ENCODE measurements at places on chromosomes 2 and 18.

GRCh38 chr2:162477011-162477410 is 133.1 kb downstream of the GCA start:
- DNase-seq: no peak

DNA sequence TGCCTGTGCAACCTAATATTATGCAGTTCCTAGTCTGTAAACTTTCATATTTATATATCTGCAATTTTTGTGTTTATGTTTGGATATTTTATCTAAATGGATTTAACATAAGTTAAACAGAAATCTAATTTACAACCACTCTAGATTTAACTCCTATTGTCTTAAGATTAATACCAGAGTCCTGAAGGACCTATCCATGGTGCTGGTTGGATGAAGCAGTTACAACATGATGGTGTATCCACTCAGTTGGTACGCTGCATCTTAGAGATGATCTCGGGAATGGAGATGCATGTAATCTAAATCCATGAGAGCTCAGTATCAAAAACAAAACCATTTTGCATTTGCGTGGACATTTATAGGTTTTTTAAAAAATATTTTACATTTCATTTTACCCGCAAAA is 745.9 kb upstream of the SLC8A1 start:
- DNase-seq: no peak

DNA sequence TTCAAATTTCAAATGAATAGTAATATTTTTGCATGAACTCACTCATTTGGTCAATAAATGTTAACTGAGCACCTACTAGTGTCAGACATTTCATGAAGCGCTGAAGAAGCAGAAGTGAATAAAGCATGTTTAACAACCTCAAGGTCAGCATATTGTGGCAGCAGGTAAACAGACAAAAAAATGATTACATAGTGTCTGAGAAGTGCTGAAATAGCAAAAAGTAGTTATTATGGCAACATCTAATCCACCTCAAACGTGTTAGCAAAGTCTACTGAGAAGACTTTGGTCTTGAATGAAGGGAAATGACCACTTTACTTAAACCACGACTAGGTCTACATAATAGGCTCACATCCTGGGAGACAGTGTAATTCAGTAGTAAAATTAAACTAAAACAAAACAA is 452.2 kb upstream of the LRATD1 start:
- no peak for DNase-seq

DNA sequence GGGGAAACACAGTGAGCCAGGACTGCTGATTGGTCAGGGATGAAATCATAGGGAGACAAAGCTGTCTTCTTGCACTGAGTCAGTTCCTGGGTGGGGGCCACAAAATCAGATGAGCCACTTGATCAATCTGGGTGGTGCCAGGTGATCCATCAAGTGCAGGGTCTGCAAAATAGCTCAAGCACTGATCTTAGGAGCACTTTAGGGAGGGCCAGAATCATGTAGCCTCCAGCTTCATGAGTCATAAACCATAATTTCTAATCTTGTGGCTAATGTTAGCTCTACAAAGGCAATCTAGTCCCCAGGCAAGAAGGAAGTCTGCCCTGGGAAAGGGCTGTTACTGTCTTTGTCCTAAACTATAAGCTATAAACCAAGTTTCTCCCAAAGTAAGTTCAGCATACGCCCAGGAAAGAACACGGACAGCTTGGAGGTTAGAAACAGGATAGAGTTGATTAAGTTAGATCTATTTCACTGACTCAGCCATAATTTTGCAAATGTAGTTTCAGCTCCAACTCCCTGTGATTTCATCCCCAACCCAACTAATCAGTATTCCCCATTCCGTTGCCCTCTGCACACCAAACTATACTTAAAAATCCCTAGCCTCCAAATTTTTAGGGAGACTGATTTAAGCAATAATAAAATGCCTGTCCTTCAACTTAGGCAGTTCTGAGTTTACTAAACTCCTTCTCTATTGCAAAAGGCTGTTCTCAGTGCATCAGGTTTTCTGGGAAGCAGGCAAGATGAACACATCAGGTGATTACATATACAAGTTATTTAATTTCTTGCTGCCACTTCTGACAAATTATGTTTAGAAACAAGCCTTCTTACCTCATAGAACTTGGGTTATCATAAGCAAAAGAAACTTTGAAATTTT is 226.9 kb upstream of the SPOPL start:
- no peak for DNase-seq

GRCh38 chr18:5317186-5317585 is 21.7 kb upstream of the ZBTB14 start:
- DNase-seq: no peak

- DNase-seq: no peak
Measured at GRCh38 chr2:106664669-106665068, 177.5 kb downstream of the CD8B2 start.

GRCh38 chr2:235950473-235950809 is 217.7 kb downstream of the GBX2 start:
- DNase-seq: no peak

GRCh38 chr2:172013396-172013795 is 13.6 kb downstream of the METAP1D start:
- no peak for DNase-seq

DNA sequence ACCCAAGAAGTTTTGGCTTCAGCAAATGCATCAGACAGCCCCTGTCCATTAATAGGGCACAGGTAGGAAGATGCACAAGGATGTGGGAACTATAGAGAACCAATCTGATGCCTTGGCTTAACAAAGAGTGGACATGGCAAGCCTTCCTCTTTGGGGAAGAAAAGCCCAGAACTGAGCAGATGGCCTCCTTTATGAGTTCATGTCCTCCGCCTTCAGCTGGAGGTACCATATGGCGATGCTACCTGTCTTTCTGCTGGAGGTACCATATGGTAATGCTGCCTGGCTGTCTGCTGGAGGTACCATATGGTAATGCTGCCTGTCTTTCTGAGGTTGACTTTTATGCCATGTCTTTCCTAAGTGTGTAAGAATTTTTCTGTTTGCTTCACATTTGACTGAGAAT is 6.0 kb downstream of the RETREG2 start:
- DNase-seq: no peak

DNA sequence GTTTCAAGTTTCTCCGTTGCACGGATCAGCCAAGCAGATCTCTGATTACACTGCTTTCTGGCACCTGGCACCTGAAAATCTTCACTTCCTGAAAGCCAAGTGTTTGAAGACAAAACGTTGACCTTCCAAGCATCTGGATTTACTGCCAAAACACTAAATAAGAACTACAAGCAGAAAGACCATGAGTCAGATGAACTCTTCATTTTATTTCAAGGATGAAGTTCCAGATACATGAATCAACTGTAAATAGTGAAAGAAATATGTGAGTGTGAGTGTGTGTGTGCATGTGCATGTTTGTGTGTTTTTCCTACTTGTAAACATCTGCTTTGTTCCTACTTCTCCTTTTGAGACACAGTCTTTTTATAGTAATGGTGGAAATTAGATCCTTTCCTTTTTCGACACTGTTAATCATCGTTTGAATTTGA is 60.0 kb upstream of the DTNA start:
- DNase-seq: peak; percentile 10

DNA sequence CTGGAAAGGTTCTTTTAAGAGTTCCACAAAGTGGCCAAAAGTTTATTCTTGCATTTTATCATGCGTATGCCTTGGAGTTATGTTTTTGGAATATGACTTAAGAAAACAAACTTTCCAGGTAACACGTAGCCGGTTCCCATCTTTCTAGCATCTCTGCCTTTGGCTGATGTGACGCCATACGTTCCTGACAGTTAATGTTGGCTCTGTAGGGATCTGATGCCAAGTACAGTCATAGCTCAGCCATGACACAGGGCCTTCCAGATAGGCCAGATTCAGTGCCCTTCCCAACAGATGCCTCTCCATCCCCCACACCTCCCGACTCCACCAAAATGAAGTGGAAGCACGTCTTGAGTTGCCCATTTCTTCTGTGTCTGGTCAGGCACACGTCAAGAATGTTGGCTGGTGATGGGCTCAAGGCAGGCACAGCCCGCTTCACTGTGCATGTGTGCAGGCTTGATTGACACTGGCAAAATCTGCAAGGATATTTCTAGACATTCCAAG is 51.0 kb upstream of the THOC1 start:
- no peak for DNase-seq

- no peak for DNase-seq
Measured at GRCh38 chr2:191931329-191931728, 84.4 kb upstream of the CAVIN2 start.

DNA sequence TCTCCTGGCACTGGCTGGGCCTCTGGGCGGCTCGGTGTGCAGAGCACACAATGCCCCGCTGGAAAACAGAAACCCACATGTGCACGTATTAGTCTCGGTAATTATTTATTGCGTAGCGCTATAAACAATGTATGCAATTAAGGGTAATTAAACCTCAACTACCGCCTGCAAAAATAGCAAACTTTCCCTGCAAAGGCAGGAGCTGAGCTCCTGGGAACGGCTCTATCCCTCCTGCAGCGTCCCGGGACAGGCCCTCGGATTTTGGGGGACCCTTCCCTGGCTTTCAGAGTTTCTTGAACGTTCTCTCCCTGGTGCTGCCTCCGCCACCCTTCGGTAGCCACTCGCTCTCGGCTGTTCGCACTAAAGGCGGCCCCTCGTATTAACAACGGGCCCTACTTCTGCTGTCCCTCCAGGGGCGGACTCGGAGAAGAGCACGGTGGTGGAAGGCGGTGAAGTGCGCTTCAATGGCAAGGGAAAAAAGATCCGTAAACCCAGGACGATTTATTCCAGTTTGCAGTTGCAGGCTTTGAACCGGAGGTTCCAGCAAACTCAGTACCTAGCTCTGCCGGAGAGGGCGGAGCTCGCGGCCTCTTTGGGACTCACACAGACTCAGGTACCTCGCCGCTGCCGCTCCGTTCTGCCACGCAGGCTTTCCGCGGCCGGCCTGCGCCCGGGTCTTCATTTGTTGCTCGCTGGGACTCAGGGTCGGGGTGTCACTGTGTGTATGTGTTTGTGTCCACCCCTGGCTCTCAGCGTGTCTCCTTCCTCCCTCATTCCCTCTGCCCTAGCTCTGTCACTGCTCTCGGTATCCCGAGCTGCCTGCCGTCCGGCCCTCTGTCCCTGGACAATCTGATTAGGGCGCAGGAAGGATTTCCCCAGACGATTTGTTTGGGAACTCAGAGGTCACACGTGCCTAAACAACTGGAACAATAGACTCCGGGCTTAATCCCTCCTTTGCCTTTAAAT is 1.2 kb downstream of the DLX1 start:
- no peak for DNase-seq

DNA sequence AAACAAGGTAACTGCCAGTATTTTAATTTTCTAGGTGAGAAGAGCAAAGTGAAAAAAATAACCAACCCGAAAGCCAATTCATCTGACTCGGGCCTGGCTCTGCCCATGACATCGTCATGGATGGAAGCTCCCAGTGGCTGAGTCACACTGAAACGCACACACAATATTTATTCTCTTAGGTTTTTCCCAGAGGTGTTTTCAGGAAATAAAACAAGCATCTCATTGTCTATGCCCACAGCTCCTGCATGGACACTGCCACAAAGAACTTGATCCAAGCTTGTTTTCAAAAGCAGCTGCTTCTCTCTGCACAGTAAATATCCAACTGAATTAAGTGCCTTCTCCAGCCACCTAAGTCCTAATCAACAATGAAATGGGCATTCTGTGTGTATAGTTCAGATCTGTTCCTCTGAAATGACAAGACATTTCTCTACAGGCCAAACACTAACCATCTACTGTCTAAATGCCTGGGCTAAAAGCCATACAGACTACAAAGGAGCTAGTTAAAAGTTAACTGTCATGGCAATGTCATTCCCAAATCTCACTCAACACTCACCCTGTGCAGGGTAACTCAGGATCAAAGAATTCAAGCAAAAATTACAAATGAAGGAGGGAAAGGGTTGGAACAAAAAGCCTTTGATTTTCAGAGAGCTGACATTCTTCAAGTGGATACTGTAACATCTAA is 62.9 kb downstream of the RPL31 start:
- no peak for DNase-seq

- DNase-seq: no peak
Measured at GRCh38 chr2:35410431-35411061, 945.0 kb upstream of the CRIM1 start.

- DNase-seq: no peak
Measured at GRCh38 chr2:61924895-61925663, 19.6 kb downstream of the COMMD1 start.

- no peak for DNase-seq
Measured at GRCh38 chr2:9401059-9401547, 22.2 kb downstream of the ITGB1BP1 start.

- no peak for DNase-seq
Measured at GRCh38 chr2:130380096-130380934, 24.5 kb downstream of the PTPN18 start.

Measured in DMS79 (cell line).